ENCODE measurements at places on chromosomes 2 and 18.

- DNase-seq, result no peak
Measured at GRCh38 chr18:57845605-57846074, 42.5 kb upstream of the ATP8B1 start.

DNA sequence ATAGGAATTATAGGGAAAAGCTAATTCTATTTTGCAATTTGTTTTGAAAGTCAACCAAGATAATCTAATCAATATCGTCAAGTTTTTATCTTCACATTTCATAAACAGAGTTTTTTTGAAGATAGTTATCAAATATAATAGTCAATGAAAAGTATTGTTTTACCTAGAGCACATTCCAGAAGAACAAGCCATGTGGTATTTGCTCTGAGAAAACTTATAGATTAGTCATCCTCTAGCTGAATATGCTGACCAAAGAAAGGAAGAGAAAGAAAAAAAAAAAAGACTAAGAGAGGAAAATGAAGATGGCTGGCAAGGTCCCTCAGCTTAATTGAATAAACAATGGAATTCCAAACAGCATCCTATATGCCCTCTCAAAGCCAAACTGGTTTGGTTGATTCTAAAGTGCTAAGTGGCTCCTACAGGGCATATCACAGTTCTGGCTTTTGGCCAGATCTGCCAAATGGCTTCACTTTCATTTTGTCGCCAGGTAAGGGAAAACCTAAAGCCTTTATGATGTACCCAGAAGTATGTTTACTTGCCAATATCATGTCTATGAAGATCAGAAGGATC is 132.6 kb downstream of the VWC2L start:
- DNase-seq, result no peak

- no peak for DNase-seq
Measured at GRCh38 chr18:31497404-31497835, 557 bp upstream of the DSG2 start.

DNA sequence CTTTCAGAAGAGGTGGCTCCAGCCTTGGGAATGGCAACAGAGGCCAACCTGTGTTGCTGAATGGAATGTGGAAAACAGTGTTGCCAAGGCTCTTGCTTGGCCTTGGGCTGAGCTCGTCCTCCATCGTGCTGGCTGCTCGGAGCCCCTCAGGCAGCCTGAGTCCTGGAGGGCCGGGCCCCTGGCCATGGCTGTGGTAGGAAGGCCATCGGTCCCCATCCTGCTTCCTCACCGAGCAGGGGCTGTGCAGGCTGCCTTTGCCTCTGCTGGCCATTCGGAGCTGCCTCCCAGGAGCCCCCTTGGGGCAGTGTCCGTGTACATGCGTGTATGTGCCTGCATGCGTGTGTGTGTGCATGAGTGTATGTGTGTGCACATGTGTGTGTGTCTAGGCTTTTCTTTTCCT is 178.2 kb downstream of the KLHL29 start:
- DNase-seq, result no peak

- no peak for DNase-seq
Measured at GRCh38 chr2:24712296-24712695, 80.9 kb downstream of the PTRHD1 start.

DNA sequence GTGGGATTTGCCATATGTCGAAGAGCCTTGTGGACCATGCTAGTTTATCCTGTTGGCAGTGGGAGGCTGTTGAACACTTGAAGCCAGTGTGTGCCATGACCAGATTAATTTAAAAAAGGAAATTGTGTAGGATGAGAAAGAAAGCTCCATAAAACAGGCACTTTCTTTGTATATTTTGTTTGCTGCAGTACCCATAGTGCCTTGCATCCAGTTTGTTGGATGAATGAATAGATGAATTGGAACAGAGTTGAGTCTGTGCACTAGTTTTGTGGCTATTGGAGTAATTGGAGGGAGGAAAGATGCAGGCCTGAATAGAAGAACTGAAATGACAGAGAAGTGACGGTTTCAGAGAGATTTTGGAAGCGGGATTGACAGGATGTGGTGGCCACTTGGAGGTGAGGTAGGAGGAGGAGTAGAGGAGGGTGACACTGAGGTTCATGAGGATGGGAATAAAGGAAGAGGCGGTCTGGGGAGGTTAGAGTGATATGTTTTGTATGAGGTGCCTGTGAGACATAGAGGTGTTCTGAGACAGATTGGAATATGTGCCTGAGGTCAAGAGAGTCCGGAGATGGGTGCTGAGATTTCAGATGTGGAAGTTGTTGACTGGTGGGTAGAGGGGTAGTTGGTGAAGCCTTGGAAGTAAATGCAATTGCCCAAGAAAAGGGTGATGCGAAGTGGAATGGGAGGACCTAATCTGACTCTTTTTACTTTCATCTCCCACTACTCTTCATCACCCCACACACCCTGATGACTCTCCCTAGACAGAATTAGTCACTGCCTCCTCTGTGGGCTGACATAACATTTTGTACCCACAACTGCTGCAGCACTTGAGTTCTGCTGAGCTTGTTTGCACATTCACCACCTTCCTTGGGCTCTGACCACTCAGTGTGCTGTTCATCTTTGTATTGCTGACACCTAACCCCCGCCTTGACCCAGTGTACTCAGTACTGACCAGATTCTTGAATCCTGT is 5.1 kb downstream of the DGUOK start:
- DNase-seq, result no peak

DNA sequence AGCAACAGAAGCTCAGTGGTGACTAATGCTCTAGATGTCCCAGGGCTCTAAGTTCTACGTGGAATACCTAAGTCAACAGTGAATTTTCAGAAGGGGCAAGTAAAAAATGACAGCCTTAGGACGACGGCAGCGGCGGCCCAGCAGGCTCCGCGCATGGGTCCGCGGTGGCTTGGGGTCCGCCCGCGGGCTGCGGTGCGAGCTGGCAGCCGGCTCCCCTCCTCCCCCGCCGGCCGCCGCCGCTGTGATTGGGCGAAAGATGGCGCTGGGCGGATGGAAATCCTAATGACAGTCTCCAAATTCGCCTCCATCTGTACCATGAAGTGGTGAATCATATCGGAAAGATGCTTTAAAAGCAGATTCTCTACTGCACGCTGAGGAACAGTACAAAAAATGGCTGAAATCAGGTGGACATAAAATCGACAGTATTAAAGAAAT is 74.7 kb downstream of the HNRNPLL start:
- no peak for DNase-seq

DNA sequence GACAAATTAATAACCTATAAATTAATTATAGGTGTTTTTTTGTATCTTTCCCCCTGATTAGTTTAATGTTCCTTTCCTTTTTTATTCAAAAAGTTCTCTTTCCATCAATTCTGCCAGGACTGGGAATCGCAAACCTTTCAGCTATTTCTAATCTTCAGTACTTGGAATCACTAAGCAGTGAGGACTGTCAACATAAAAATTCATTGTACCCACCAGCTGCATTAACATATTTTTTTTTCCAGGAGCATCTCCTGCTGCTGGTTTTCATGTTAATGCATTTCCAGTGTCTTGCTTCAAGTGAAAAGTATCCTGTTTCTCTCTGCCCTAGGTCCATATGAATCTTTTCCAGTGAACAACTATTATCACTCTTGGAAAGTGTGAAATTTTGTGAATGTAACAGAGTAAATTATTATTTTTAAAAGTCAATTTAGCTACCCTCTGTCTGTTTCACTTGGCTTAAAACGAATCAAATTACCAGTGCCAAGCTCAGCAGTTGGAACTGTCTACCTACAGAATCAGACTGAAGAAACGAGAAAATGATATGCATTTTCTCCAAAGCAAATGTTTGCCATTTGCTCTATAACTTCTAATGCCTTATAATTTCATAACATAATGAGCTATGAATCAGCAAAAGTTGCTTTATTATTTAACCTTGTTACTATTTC is 804.4 kb downstream of the EPHA4 start:
- DNase-seq, result no peak

GRCh38 chr2:149422991-149423338 is 92.6 kb downstream of the LYPD6 start:
- DNase-seq, result no peak

DNA sequence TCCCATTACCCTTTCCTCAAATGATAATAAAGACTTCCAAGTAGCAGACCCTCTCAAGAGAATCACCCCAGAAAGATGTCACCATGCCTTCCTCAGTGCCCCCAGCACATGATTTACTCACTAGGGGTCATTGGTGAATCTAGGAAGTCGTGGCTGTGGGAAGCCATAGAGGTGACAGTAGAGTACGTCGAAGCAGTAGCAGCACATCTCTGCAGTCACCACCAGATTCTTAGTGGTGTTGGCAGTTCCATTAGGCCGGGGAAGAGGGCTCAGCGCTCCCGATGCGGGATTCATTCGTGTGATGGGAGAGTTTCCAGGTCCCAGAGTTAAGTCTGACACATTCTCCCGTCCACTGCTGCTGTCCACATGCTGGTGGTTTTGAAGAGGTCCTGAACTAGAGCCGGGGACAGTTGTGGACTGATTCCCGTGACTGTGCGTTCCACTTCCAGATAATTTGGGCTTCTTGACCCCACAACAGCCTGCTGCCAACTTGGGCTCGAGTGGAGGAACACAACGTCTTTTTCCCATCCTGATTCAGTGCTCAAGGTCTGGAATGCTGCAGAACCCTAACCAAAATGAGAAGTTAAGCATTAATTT is 12.0 kb downstream of the AMMECR1L start:
- no peak for DNase-seq

GRCh38 chr2:173104156-173104555 is 28.5 kb downstream of the MAP3K20 start:
- DNase-seq, result no peak

DNA sequence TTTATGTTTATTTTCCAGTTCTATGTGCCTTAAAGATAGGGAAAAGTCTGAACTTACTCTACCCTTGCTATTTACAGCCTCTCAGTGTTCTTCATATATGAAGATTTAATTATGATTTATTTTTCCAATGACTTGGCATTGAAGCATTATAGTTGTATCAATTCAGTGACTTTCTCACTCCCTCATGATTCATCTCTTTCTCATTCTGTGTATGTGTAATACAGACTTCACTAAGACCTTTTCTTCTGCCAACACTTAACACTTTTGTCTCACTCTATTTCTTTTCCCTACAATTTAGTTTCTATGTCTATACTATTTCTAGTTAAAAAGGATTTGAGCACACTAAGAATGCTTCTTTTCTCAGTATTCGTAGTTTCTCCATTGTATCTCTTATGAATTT is 1470.3 kb upstream of the ACVR2A start:
- DNase-seq, result no peak

GRCh38 chr2:129253461-129253812 is 726.0 kb upstream of the RAB6C start:
- DNase-seq, result no peak

GRCh38 chr2:103401621-103402020 is 639.8 kb downstream of the TMEM182 start:
- DNase-seq, result no peak

DNA sequence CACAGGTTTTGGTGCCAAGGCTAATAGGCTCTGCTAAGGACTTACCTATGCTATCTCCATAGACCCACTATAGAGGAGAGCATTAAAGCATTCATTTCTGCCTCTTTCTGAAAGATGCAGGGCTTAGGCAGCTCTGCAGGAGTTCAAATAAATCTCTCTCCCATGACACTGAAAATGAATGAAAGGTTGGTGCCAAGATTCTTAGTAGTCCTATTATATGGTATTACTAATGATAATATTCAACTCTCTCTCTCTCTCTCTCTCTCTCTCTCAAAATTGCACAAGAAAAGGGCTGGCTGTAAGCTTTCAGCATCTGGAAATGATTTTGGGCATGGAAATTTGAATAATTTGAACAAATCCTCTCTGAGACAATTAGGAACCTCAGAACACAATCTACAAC is 433.7 kb downstream of the MBD2 start:
- no peak for DNase-seq

DNA sequence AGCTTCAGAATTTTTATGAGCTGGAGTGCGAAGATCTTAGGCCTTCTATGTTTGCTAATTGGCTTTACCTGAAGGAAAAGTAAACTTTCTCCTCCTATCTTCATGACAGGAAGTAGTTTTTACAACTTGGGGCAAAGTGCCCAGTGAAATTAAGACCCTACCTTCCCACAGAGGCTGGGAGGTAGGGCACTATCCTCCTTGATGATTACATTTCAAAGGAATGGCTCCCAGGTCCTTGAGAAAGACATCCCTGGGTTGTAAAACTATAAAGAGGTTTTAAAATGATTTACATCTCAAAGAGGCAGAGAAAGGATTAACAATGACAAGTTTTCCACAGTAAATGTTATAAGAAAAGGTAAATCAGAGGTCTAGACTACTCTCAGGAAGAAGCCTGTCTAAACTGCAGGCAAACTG is 155.8 kb downstream of the CDH7 start:
- DNase-seq, result no peak

GRCh38 chr2:230537531-230537976 is 121.6 kb downstream of the SP100 start:
- DNase-seq, result no peak

DNA sequence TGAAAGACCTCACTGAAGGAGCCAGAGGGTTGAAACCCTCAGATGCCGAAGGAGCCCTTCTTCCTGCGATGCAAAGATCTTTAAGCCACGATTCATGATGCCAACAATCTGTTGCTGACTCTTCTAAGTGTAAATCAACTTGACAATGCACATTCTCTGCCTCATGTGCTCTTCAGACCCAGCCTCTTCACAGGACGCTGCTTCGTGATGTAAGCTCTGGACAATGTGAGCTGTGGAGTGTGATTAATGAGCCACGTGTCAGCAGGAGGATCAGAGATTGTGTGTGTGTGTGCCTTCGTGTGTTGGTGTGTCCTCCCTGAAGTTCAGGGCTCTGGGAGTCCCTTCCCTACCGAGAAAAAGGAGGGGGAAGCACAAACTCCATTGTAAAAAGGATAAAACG is 26.5 kb upstream of the TWIST2 start:
- DNase-seq, result no peak

GRCh38 chr2:17804358-17804757 is 11.9 kb upstream of the MSGN1 start:
- no peak for DNase-seq

DNA sequence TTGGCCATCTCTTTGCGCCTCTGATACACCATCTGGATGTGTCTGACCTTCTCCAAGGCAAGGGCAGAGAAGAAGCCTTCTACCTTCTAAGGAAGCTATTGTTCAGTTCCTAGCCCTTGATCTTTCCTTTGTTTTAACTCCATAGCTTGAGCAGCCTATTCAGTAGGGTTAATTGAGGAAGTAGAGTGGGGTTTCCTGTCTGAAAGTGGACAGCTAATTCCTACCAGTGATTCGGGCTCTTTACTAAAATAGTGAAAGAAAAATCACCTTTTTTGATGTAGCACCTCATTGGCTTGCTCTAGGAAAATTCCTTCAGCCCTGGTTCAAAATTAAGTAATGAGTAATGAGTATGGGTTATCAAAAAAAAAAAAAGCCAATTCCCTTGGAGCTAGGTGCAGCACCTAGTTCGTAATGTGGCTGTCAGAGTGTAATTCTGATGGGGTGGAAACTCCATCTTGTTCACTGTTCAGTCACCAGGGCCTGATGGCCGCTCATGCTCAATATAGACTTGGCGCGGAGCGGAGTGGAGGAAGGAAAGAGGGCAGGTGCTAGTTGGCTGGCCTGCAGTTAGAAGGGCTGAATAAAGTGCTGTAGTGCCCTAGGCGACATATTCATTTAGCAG is 2.9 kb upstream of the MGAT5 start:
- DNase-seq, result no peak

DNA sequence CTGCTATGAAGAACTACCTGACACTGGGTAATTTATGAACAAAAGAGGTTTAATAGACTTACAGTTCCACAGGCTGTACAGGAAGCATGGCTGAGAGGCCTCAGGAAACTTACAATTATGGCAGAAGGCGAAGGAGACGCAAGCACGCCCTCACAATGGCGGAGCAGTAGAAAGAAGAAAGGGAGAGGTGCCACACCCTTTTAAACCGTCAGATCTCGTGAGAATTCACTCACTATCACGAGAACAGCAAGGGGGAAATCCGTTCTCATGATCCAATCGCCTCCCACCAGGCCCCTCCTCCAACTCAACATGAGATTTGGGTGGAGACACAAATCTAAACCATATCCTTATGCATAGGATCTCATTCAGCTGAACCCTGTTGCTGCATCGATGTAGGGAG is 84.6 kb upstream of the ZNF532 start:
- DNase-seq, result no peak
